Tongue (tissue), 3 donors: ENCODE measurements at places on chromosomes 1 and 21. TPM values are rescaled to one million over a fixed set of nuclear protein-coding genes. Genes with fewer than 3 reads are reported as not detected.
A peak's percentile ranks its signal among the peaks of the same experiment; 100 is the strongest.

GRCh38 chr21:27408826-27409225 lies 441.9 kb upstream of the ADAMTS5 start:
- no peak for DNase-seq

DNA sequence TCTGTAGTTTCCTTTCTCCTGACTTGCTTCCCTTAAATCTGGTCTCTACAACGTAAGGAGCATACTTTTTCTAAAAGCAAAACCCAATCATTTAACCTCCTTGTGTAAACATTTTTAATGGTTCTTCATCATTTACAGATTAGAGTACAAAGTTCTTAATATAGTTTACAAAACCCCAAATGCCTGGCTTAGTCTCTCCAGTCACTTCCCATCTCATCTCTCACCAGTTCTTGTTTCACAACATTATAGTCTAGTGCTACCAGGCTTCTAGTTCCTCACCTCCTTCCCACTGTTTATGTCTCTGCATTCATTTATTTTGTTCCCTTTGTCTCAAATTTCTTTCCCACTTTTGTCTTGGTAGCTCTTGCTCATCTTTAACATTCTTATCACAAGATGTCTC lies 168.4 kb downstream of the FASLG start:
- no peak for DNase-seq

GRCh38 chr1:74818661-74819456 lies 85.9 kb downstream of the TYW3 start:
- DNase-seq, result no peak

- no peak for DNase-seq
Observed at GRCh38 chr1:238061967-238062613, 171.4 kb upstream of the ZP4 start.

DNA sequence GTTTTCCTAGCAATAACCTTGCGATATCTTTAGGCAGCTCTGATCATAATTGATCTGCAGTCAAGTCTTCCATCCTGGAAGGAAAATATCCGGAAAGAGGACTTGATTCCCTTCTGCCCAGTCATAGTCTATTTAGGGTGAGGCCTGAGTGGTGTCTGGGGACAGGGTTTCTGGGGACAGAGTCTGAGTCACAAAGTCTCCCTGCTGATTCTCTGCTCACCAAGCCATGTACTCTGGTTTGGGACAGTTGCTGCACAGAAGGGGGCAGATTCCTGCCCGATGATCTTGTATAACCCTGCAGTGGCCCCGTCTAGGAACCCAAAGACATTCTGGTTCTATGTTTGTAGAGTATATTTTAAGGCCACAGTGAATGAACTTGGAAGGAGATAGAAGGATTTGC lies 178.8 kb downstream of the KCNJ6 start:
- DNase-seq, result peak; percentile 8

DISP3 gene
- total RNA-seq, result 0.31 TPM

- peak; percentile 69 for DNase-seq
Observed at GRCh38 chr1:84122780-84123382, 21.2 kb upstream of the PRKACB start.

DNA sequence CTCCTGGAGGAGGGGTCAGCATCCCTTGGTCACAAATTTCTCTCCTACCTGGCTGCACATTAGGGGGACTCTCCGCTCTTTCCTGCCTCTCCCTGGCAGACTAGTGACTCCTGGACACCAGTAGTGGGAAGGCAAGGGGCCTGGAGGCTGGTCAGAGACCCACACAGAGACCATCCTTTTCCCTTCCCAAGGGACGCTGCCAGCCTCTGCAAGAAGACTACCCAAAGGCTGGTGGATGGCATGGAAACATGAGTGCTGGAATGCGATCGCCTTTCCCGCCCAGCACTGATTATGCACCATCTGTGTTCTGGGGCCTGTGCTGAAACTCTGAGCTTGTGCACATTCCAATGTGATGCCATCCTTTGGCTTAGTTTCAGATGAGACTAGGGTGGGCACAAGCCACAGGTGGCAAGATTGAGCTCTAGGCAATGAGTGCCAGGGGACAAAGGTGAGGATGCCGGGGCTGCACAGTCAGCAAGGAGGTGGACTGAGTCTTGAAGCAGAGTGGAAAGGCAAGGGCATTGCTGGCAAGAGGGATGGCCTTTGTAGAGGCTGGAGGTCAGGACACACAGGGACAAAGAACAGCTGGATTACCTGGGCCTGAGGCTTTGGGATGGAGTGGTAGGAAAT lies 12.6 kb upstream of the EPS8L3 start:
- DNase-seq, result no peak
